ENCODE measurements at places on chromosomes 3 and 15.

DNA sequence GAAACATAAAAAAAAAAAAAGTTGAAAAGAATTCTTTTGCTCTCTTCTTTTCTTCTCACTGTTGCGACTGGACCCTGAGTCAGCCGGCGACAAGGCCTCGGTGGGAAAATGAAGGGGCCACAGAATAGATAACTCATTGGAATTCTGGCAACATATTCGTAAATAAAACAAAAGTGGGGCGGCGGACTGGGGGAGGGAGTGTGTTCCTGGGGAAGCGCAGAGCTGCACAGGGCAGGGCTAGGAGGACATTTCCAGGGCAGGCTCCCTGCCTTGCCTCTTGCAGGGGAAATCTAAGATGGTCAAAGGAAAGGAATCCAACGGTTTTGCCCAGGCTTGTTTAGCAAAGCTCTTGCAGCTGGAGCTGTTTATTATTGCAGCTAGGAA, 1042.8 kb upstream of the NR2F2 start:
- DNase-seq, result no peak

- DNase-seq, result no peak
Observed at GRCh38 chr15:40430271-40430805, 10.4 kb upstream of the BAHD1 start.

GRCh38 chr15:73153447-73153846, 101.2 kb downstream of the NEO1 start:
- DNase-seq, result no peak

GRCh38 chr15:66994927-66995656, 70.3 kb upstream of the SMAD3 start:
- no peak for DNase-seq

GRCh38 chr3:172800156-172800555, 49.6 kb downstream of the ECT2 start:
- no peak for DNase-seq

DNA sequence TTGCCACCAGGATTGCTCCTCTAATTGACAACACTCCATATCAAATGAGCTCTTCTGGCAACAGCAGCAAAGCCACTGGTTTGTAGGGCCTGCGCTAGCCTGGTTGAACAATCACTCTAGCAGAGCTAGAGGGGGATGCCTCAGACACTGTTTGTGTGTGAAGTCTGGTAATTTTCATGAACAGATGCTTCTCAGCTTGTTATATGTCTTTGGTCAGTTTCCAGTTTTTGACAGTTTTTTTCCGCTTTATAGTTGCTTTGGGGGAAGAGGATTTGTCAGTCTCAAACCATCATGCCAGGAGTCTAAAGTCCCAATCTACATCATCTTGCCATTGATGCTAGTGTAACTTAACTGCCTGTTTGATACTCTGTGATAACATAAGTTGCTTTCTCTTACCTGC, 136.0 kb downstream of the HCN4 start:
- no peak for DNase-seq

DNA sequence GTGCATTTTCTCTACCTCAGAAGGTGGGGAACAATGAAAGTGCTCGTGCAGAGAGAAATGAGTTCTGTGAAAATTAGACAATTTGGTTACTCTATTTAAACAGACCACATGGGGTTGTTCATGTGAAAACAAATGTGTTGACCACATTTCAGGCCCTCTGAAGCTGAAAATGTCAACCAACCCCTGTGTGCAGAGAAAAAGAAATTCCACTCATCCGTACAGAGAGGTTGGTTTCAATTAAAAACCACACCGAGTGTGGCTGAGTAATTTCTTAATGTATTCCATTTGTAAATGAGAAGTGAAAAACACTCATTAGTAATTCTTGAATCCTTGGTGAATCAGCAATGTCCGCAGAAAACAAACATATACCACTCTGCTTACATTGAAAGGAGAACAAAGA, 46.9 kb upstream of the SLC7A14 start:
- no peak for DNase-seq

GRCh38 chr3:15653321-15653720, 51.8 kb downstream of the BTD start:
- DNase-seq, result no peak

GRCh38 chr3:98954242-98954641, 52.7 kb upstream of the DCBLD2 start:
- no peak for DNase-seq

- no peak for DNase-seq
Observed at GRCh38 chr3:149037684-149038083, 46.3 kb downstream of the GYG1 start.

All from activated CD4-positive, CD25-positive, alpha-beta regulatory T cell treated with anti-CD3 and anti-CD28 coated beads, Interleukin-2, amount 50 U/mL, for 16 hours (primary cell).